ENCODE measurements at places on chromosomes 5 and 9.

- DNase-seq = no peak
These were observed 485.5 kb downstream of the BNC2 start for GRCh38 chr9:16384993-16385392.

DNA sequence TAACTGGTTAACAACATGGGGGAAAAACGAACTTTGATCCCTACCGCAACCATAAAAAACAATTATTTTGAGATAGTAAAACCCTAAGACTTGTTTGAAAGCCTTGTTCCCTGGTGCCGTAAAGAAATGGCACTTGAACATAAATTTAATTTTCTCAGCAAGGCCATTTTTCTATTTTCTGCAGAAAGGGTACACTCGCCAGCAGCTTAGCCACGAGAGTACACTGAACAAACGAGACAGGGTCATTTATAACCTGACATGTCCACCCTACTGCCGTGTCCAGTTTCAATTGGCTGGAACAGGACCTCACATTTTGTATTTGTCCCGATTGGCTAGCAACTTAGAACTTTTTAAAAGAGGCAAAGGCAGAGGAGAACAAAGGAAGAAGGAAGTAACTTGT is 26.8 kb downstream of the FBXW11 start:
- DNase-seq = no peak

DNA sequence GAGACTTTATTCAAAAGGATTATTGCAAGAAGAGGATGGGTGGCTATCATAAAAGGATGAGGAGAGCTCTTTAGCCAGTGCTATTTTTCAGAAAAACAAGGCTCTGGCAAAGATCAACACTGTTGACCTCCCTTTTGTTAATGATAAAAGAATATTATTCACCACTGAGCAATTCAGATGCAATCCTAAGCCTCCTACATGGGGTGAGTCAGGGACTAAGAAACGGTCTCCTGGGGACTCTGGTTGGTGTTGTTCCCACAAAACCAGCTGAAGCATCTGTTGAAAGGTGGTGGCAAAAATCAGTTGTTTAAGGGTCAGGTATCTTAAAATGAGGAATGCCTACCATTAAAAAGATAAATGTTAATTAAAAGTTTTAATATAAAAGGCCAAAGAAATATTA is 7.7 kb upstream of the GCNT1 start:
- no peak for DNase-seq

GRCh38 chr5:43336159-43336558 is 22.9 kb upstream of the HMGCS1 start:
- no peak for DNase-seq

- no peak for DNase-seq
These were observed 12.7 kb downstream of the STK10 start for GRCh38 chr5:172175263-172175719.

DNA sequence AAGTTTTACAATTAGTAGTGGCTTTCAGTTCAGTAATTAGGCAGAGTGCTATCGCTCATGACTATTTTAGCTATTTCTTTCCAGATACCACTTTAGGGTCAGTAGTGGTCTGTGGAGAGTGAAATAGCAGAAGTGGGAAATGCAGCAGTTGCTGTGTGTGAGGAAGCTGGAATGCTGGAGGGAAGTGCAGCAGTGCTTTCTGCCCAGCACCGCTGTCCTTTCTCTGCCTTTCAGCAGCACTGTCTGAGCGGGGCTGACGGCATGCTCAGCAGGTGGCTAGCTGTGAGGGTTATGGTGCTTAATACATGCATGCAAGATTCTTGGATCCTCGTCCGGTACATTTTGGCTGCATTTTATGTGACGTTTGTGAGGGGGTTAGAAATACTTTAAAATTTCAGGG is 213.9 kb downstream of the PBX3 start:
- DNase-seq = peak; percentile 20

- no peak for DNase-seq
These were observed 34.9 kb downstream of the NREP start for GRCh38 chr5:111722140-111722539.

DNA sequence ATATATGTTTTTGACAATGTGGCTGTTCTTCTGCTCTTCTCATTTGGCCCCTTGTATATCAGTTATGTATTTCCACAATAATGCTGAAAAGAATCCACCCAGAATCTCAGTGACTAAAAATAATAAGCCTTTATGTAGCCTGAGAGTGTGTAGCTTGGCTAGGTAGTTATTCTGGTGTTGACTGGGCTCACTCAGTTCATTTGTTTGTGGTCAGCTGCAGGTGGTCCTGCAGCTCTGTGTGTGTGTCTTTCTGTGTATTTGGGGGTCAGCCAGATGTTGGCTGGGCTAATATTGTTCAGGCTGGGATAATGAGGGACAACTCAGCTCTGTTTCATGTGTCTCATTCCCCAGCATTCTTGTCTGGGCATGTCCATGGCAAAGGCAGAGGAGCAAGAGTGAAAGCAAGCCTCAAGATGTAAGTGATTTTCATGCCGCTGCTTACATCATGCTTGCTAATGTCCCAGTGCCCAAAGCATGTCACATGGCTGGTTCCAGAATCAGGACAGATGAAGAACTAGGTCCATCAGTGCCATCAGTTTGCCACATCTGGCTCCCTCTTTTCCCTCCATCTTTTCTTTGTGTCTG is 162.8 kb downstream of the KCTD16 start:
- no peak for DNase-seq

- DNase-seq = no peak
These were observed 547.1 kb downstream of the CDH12 start for GRCh38 chr5:22306011-22306410.

GRCh38 chr9:93223260-93224180 is 39.6 kb downstream of the WNK2 start:
- no peak for DNase-seq

- DNase-seq = no peak
These were observed at the start of gene MUSK for GRCh38 chr9:110668570-110669167. MUSK (plus strand) TSS chr9:110668791; CDS start chr9:110668905, 114 bp downstream.

- DNase-seq = no peak
These were observed 94.7 kb upstream of the RAD23B start for GRCh38 chr9:107188376-107188775.

GRCh38 chr5:161442471-161442870 is 104.1 kb downstream of the GABRB2 start:
- DNase-seq = no peak

DNA sequence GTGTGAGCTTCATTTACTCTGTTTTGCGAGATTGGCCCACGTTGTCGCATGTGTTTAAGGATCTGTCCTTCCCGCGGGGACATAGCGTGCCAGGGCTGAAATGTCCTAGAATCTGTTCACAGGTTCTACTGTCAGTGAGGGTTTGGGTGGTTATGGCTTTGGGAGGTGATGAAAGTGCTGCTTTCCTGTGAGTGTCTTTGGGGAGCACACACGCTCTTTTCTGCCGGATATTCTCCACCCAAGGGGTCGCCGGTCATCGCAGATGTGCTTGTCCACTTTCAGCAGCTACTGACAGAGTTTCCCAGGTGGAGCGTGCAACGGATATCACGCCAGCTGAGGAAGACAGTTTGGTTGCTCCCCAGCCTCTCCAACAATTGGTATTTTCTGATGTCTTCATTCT is 32.1 kb downstream of the PROP1 start:
- DNase-seq = no peak

GRCh38 chr9:1709347-1709746 is 305.8 kb upstream of the SMARCA2 start:
- DNase-seq = no peak

DNA sequence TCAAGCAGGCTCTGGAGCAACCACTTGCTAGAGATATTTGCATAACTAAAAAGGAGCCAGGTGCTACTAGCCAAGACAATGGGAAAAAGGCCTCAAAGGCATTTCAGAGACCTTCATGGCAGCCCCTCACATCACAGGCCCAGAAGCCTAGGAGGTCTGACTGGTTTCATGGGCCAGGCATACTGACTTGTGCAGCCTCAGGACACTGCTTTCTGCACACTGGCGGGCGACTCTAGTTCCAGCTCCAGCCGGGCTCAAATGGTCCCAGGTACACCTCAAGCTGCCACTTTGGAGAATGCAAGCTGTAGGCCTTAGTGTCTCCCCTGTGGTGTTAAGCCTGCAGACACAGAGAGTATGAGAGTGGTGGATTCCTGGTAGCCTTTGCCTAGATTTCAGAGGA is 27.1 kb downstream of the COX7C start:
- DNase-seq = no peak

GRCh38 chr5:65926276-65926783 is at the start of gene ERBIN:
ERBIN (plus strand) TSS chr5:65926575; CDS start chr5:65992719, 66,144 bp downstream.
- DNase-seq = peak; percentile 75

DNA sequence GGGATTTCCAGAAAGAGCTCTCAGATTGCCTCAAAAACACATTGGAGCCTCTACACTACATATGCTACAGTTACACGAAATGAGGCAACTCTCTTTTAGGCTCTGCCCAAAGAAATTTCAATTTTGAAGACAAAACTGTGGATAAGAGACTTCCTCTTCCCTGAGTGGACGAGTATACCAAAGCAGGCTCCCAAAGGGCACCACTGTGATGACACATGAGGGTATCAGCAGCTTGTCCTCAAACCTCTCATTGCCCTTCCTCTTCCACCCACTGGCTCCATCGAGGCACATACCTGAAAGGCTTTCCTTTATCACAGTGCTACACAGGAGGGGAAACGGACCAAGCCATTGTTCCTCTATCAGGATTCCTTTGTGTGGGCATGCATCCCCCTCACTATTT is 11.3 kb downstream of the CKMT2 start:
- no peak for DNase-seq

DNA sequence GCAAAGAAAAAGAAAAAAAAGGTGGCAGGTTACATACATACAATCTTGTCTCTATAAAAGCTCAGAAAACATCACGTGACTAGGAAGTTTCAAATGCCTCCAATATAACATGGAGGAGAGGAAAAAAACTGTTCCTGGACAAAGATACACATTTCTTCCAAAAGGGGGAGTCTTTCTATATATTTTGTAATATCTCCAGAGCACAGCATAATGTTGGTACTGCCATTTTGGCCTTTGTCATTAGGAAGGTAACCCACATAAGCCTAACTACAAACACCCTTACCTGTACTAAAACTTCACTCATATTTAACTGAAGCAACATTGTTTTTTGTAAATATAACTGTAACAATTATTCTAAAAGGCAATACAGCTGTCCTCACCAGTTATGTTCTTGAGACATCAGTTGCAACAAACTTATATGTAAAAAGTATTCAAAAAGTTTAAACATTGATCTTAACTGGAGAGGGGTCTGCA is 1.2 kb upstream of the BTF3 start:
- DNase-seq = no peak

- DNase-seq = no peak
These were observed 649.4 kb downstream of the CDH9 start for GRCh38 chr5:26388976-26389375.

DNA sequence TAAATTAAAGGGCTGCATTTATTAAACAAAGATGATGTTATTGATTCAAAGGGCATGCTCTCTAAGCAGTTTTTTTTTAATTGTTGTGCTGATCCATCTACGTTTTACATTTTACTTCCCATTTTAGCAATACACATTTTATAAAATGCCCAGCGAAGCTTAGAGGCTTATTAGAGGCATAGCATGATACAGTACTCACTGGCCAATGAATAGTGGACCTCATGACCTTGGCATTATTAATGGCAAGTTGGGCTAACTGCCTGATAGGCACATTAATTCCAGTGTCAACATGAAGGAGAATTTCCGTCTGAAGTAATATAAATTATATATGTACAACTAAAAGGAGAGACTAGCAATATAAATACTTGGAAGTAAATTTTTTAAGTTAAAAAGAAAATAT is 837.2 kb downstream of the EFNA5 start:
- DNase-seq = no peak

DNA sequence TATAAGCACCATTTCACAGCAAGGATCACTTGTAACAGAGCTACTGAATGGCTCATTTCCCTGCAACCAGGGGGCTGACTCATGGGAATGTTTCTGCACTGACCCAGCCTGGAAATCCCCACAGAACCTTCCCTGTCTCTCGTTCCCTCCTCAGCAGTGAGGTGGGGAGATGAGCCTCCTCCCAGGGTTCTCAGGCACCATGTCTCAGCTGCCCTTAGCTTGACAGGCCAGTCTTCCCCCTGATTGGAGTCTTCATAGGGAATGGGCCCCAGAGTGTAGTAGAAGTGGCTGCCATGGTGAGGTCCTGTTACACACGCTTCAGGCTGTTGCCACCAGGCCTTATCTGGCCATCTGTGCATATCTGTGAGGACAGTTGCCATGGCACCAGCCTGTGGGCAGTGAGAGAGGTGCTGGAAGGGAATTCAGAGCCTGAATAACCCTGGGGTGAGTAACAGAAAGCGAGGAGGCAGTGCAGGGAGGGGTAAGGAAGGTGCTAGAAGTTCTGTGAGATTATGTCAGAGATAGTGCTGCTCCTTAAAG is 324.4 kb downstream of the ENC1 start:
- DNase-seq = peak; percentile 17

GRCh38 chr5:1507961-1508658 is 15.7 kb downstream of the LPCAT1 start:
- DNase-seq = no peak

DNA sequence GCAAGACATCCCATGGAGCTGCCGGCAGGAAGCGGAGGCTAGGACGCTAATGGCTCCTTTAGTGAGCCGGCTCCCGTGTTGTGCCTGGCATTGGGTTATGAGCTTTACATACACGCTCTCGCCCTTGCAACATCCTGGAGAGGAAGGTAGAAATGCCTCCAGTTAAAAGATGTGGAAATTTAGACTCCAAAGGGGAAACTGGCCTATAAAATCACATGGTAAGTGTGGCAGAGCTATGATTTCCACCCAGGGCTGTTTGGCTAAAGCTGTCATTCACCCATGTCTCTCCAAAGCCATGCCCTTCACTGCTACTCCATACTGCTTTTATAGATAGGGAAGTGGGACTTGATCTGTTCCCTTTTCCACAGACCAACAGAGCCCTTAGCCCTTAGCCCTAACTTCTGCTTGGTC is 5.2 kb downstream of the GM2A start:
- no peak for DNase-seq

GRCh38 chr9:71985297-71985911 is 74.0 kb downstream of the C9orf85 start:
- DNase-seq = no peak

DNA sequence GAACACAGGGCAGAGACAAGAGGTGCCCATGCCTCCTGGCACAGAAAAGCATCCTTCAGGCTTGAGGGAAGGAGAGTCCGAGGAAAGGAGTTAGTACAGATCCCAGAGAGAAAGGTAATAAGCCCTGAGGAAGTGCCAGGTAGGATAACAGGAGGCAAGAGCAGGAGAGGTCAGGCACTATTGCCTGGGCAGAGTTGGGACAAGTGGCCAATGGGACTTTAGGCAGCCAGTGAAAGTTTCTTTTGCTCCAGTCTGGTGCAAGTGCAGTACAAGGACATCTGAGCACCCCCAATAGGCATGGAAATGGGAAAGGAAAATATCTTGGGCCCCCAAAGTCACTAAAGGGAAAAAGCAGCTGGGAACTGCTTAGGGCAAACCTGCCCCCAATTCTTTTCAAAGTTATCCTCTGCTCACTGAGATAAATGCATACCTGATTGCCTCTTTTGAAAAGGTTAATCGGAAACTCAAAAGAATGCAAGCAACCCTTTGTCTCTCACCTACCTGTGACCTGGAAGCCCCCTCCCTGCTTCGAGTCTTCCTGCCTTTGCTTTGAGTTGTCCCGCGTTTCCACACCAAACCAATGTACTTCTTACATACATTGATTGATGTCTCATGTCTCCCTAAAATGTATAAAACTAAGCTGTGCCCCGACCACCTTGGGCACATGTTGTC is 46.5 kb downstream of the ELOVL7 start:
- DNase-seq = no peak

- no peak for DNase-seq
These were observed 76.6 kb downstream of the OLFM1 start for GRCh38 chr9:135164036-135164435.

- no peak for DNase-seq
These were observed 194.2 kb downstream of the CDK5RAP2 start for GRCh38 chr9:120385606-120386389.

All from nephron progenitor cell (in vitro differentiated cells).